Activated T-helper 2 cell treated with anti-CD3 and anti-CD28 coated beads, Interferon-gamma antibody, Interleukin-2, Interleukin-4, amounts not matched to agents 10 μg/mL and 5 μg/mL and 100 μg/mL, durations not matched to agents 14 hours and 24 hours and 36 hours (primary cell): ENCODE measurements at places on chromosomes 13 and 19.
A peak's percentile ranks its signal among the peaks of the same experiment; 100 is the strongest.

GRCh38 chr13:93558637-93559036, 332.0 kb downstream of the GPC6 start:
- DNase-seq: no peak

DNA sequence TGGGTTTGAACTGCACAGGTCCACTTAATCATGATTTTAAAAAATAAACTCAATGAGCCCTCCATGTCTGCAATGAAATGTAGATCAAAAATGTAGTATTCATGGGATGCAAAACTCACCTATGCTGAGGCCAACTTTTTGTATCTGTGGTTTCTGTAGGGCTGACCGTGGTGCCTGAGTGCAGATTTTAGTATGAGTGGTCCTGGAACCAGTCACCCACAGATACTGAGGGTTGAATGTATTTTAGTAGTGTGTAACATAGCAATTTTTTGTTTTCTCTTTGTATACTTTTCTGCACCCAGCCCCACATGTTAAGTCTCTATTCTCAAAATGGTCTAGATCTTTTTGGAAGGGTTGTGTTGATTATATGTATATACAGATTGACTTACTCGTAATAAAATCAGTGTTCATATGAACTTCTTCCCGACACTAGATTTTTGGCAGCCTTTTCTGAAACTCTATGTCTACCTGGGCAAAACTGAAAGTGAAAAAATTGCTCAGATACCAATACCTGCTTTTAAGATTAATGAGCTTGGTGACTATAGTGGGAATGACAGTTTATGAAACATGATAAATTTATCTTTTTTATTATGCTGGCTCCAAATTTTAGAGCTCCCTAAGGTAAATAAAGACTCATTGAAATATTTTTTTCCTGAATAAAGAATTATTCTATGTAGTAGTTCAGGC, 51.6 kb downstream of the DNAJC15 start:
- no peak for DNase-seq

DNA sequence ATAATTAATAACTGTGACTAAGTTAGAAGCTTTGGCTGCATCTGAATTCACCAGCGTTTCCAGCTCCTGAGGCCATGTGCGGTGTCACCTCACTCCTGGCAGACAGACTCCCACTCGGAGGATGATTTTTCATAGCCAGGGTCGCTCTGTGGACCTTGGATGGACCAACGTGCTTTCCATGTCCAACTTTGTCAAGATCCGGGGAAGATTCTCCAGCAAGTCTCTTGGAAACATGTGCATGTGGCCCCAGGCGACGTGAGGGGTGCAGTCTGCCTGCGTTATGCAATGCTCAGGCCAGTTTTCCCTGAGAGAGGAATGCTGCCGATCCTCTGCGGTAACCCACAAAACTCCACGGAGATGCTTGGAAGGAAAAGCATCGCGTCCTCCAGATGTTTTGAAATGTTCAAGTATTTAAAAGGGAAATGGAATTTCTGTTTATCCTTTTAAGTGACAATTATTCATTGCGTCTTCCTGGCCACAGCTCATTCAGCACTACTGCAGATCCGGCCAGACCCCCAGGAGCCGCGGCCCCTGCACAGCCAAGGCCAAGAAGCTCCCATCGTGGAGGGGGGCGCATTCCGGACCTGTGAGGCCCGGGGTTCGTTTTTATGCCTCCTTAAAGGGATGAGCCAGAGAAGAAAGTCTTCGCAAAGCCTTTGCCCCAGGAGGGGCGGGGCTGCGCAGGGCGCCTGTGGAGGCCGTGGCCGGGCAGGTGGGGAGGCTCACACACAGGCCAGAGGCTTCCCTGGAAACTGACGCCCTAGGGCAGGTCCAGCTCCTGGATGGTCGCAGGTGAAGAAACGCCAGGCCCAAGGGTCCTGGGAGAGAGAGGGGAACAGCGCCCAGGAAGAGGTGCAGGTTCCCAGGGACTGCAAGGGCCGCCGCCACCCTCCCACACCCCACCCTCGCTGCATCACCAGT, 46.0 kb downstream of the C13orf46 start:
- DNase-seq: no peak

- DNase-seq: no peak
These were observed 22.6 kb downstream of the ZSWIM4 start for GRCh38 chr19:13817615-13818371.

GRCh38 chr19:35879770-35880317, 11.5 kb downstream of the APLP1 start:
- peak; percentile 80 for DNase-seq

DNA sequence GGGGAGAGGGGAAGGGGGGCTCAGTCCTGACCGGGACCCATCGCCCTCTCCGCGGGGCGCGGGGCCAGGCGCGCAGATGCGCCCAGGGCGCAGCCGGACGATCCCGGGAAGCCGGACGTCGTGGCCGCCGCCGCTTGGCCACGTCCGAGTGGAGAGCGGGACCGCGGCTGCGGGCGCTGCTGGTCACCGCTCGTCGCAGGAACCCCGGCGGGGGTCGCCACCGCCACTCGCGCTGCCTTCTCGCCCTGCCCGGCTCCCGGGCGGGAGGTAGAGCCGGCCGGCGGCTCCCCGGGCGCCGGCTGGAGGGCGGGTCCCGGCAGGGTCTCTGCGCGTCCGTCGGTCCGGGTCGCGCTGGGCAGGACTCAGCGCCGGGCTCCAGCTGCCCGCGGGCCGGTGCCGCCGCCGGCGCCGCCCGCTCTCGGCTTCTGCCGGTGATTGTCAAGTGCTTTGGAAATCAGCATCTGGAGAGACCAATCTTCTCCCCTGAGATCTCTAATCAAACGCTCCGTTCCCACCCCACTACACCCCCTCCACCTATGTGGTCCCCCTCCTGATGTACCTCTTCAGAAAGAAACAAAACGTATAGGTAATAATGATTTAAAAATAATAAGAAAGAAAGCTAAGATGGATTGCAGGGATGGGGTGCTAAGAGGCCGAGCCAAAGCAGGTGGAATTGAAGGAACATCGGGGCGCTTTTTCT, 464.4 kb downstream of the ITGBL1 start:
- no peak for DNase-seq

- no peak for DNase-seq
These were observed 1.3 kb downstream of the FARP1 start for GRCh38 chr13:98144027-98144741.

GRCh38 chr19:3987619-3988371, 2.5 kb upstream of the EEF2 start:
- peak; percentile 85 for DNase-seq

GRCh38 chr13:114035583-114036531, 62.0 kb upstream of the C13orf46 start:
- no peak for DNase-seq

- DNase-seq: peak; percentile 73
These were observed 67.4 kb downstream of the KCNRG start for GRCh38 chr13:50082426-50083281.

- DNase-seq: no peak
These were observed 13.2 kb upstream of the EIF3G start for GRCh38 chr19:10132905-10133304.

GRCh38 chr19:57002710-57003109, 117.1 kb upstream of the USP29 start:
- DNase-seq: no peak

- peak; percentile 67 for DNase-seq
These were observed 4.1 kb downstream of the ARHGEF1 start for GRCh38 chr19:41886761-41887710.

DNA sequence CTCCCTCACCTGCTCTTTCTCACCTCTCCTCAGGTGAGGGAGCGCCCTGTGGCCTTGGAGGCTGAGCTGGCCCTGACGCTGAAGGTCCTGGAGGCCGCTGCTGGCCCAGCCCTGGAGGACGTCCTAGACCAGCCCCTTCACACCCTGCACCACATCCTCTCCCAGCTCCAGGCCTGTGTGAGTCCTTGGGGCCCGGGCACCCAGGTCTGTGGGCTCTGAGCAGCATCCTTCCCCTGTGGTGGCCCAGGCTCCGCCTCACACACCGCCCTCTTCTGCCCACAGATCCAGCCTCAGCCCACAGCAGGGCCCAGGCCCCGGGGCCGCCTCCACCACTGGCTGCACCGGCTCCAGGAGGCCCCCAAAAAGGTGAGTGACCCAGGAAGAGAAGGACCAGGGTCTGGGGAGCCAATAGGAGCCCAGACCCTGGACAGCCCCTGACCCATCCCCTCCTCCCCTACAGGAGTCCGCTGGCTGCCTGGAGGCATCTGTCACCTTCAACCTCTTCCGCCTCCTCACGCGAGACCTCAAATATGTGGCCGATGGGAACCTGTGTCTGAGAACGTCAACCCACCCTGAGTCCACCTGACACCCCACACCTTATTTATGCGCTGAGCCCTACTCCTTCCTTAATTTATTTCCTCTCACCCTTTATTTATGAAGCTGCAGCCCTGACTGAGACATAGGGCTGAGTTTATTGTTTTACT, 1.9 kb downstream of the IFNL1 start:
- DNase-seq: peak; percentile 69

DNA sequence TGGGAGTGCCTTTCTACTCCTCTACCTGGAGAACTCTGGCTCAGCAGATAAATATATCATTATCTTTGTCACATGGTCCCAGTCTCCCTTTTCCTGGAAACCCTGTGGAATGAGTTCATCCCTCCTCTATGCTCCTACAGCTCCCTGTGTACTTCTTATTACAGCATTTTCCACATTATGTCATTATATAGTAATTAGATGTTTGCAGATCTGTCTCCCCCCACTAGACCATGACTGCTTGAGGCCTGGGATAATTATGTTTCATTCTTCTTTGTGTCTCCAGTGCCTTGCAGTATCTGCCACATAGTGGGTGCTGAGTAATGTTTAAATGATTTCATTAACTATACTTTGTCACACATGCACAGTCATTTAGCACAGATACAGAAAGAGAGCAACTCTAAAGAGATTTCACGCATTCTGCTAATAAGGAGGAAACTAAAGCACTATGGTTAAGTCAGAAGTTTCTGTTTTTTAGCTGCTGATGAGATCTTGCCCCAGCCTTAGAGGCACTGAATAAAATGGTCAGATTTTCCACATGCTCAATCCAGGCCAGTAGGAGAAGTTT, 66.1 kb upstream of the DIAPH3 start:
- DNase-seq: no peak

GRCh38 chr19:10095622-10095947, 6.9 kb downstream of the ANGPTL6 start:
- DNase-seq: no peak

GRCh38 chr13:91557328-91558090, 159.1 kb downstream of the GPC5 start:
- DNase-seq: no peak

GRCh38 chr19:14096272-14096992, 5.9 kb upstream of the SAMD1 start:
- DNase-seq: no peak

DNA sequence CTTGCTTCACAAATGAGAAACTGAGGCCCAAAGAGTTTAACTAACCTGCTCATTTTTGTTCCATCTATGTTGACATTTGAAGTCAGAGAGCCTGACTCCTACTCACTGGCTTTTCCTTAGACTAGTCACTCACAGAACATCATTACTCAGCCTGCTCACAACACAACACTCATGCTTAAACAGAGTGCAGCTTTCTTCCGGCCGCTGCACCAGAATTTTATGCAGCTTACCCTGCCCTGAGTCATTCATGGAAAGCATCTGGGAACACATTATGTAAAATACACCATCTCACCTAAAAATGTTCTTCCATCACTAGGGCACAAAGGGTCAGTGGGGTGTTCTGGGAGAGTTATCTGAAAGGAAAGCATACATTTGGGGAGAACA, 303.4 kb downstream of the SPRY2 start:
- DNase-seq: no peak

GRCh38 chr19:963486-963951, 20.6 kb upstream of the WDR18 start:
- no peak for DNase-seq

- no peak for DNase-seq
These were observed 22.5 kb downstream of the CAB39L start for GRCh38 chr13:49421391-49421790.

DNA sequence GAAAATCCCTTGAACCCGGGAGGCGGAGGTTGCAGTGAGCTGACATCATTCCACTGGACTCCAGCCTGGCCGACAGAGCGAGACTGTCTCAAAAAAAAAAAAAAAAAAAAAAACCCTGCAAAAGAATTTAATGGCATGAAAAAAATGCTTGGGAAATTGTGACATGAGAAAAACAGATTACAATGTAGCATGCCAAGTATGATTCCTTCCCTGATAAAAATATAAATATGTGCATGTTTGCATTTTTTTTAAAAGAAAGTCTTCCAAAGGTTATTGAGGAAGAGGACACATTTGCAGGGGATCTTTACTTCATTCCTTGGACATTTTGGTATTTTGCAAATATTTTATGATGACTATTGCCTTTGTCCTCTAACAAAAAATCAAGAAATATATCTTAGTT, 14.5 kb upstream of the ZBTB32 start:
- DNase-seq: no peak

GRCh38 chr19:54426291-54426931, 11.1 kb downstream of the TTYH1 start:
- DNase-seq: no peak

DNA sequence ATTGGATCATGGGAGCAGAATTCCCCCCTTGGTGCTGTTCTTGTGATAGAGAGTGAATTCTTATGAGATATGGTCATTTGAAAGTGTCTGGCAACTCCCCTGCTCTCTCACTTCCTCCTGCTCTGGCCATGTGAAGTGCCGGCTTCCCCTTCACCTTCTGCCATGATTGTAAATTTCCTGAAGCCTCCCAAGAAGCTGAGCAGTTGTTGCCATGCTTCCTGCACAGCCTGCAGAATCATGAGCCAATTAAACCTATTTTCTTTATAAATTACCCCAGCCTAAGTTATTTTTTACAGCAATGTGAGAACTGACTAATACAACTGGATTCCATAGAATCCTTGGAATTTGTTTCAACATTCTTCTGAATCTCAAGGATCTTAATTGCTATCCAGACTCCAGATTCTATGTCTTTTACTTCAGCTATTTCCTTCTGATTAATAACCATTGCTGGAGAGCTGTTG, 328.1 kb downstream of the SLITRK5 start:
- no peak for DNase-seq

GRCh38 chr13:21139374-21139773, 37.0 kb downstream of the SKA3 start:
- no peak for DNase-seq

GRCh38 chr13:57633950-57634838, 2.6 kb downstream of the PCDH17 start:
- DNase-seq: no peak

- peak; percentile 55 for DNase-seq
These were observed 2.9 kb downstream of the HTR2A start for GRCh38 chr13:46893798-46894560.

DNA sequence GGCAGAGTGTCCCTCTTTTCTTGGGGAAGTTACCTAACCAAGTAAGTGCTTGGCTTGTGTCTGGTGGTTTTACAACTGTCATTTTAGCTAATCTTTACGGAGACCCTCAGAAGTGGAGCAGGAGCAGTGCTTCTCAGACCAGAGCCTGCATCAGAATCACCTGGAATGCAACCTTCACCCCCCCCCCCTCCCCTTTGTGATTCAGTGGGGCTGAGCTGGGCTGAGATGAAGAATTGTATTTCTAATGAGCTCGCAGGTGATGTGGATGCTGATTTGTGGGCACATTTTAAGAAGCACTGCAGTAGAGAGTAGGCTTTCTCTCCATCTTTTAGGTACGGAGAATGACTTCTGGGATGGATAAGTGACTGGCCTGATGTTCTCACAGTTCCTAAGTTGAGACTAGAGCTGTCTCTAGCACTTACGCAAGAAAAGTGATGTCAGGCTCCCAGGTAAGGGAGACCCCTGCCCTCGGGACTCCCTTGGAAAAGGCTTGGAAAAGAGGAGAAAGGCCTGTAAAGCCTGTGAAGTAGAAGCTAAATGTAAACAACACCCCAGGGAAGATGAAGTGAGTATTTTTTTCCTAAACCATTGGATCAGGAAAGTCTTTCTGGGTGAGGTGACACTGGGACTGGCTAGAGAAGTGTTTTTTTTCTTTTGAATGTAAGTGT, 23.3 kb upstream of the RNF113B start:
- DNase-seq: no peak
